M059J (cell line): ENCODE measurements at places on chromosomes 6 and 20. TPM values are rescaled to one million over a fixed set of nuclear protein-coding genes. Genes with fewer than 3 reads are reported as not detected.

Gene TEAD3
- 14.9 and 19.1 TPM in 2 replicates for total RNA-seq

Gene RIPPLY2
- total RNA-seq: not detected in 2 replicates

Gene MUC21
- not detected in 2 replicates for total RNA-seq

Gene SLC24A3
- total RNA-seq: 1.8 and 2.8 TPM in 2 replicates

Gene TUBB2A
- 278 and 327 TPM in 2 replicates for total RNA-seq

Gene CASS4
- total RNA-seq: 0.15 TPM in 1 of 2 replicates, not detected in the other

Gene BCLAF1
- 71.8 and 131 TPM in 2 replicates for total RNA-seq

Gene TUBB2B
- total RNA-seq: 60.1 and 127 TPM in 2 replicates

Gene STXBP5
- total RNA-seq: 19.7 and 38.0 TPM in 2 replicates

Gene PMEPA1
- 7.5 and 14.6 TPM in 2 replicates for total RNA-seq

Gene BACH2
- total RNA-seq: 0.17 TPM in 1 of 2 replicates, not detected in the other

Gene CDC25B
- 67.5 and 104 TPM in 2 replicates for total RNA-seq

Gene ENPP3
- total RNA-seq: 0.02 and 0.54 TPM in 2 replicates

Gene PROKR2
- total RNA-seq: not detected in 2 replicates

Gene SPATA25
- 0.52 TPM in 1 of 2 replicates, not detected in the other for total RNA-seq

GRCh38 chr6:40537446-40537845, 49.7 kb downstream of the LRFN2 start:
- no peak for DNase-seq

DNA sequence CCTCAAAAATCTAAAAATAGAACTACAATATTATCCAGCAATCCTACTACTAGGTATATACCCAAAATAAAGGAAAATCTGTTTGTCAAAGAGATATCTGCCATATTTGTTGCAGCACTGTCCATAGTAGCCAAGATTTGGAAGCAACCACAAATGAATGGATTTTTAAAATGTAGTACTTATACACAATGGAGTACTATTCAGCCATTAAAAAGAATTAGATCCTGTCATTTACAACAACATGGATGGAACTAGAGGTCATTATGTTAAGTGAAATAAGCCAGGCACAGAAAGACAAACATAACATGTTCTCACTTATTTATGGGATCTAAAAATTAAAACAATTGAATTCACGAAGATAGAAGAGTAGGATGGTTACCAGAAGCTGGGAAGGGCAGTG, 135.7 kb upstream of the CCDC28A start:
- DNase-seq: no peak

DNA sequence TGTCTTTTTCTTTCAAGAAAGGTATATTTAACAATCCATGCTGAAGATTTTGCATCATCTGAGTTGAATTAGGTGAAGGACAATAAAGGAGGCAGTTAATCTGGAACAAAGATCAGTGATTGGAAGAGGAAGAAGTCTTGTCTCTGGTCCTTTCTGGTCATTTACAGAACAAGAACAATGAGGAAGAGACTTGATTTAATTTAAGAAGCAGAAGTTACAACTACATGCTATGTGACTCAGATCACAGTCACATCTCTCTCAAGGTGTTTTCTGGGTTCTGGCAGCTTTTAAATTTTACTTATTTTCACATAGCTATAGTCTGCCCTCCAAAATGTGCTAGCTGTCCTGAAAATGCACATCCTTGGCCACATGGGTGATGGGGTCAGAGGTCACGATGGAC, 53.5 kb upstream of the DEK start:
- peak; percentile 36 for DNase-seq

DNA sequence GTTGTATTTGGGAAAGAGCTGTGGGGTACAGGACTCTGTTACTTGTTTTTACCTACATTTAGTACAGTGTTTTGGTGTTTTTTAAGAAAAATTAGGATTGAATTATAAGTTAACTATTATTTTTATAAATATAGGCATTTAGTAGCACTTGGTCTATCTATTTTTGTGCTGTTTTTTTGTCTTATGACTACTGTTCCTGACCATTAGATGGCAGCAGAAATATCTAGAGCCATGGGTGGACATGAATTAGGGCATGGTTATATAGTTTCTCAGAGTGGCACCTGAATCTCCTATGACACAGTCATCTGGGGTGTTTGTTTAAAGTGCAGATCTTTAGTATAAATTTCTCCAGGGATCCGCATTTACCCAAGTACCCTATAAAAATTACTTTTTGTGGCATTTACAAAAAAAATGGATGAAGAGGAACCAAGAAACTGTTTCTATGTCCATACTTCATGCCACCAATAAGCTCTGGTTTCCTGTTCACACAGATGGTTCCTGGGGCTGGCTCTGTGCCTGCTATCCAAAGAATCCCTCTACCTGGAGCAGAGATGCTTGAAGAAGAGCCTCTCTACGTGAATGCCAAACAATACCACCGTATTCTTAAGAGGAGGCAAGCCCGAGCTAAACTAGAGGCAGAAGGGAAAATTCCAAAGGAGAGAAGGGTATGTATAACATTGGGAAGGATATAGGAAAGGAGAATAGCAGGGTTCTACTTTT, 19.8 kb downstream of the NFYA start:
- peak; percentile 23 for DNase-seq

DNA sequence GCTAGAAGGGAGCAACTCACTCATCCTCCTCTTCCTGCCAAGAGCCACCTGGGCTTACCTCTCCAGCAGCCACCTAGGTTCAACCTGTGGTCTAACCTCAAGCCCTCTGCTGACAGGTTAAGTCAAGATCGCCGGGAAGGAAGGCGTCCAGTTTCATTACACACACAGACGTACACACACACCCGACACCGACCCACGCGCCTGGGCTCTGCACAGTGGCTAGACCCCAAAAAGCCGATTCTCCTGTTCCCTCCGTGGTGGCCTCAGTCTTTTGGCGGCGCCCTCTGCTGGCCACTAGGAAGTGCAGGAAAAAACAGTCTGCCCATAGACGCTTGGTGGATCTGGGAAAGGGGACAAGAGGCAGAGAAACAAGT, 52.8 kb downstream of the MRPL14 start:
- DNase-seq: peak; percentile 85

- no peak for DNase-seq
Measured at GRCh38 chr20:39903806-39904465, 785.1 kb downstream of the MAFB start.

DNA sequence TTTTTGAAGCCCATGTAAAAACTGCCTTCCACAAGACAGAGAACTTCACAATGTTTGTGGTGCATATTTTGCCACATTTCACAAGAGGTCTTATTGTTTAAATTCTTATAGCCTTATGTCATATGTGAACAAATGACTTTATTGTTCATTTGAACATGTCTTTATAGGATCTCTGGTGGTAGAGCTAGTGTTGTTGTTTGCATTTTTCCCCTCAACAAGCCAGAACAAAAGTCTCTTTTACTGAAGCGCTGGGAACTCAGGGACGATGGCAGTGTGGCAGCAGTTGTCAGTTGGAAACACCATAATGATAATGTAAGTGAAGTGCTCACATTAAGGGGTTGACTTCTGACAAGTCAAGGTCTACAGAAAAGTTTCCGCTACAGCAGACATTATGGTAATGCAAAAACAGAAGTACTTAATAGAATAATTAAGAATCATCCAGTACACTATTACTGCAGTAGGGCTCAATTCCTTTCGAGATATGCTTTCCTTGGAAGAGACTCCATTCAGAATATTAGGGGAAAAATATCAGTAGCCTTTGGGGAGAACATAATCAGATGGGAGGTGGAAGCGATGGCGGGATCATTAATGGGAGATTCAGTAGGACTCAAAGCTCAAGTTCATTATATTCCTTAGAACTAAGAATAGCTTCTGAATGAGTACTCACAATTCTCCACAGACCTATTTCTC, 180.0 kb downstream of the GJA10 start:
- DNase-seq: no peak

- DNase-seq: no peak
Measured at GRCh38 chr20:11059659-11060058, 385.9 kb upstream of the JAG1 start.

GRCh38 chr6:110705543-110705942, 109.7 kb downstream of the CDK19 start:
- no peak for DNase-seq

DNA sequence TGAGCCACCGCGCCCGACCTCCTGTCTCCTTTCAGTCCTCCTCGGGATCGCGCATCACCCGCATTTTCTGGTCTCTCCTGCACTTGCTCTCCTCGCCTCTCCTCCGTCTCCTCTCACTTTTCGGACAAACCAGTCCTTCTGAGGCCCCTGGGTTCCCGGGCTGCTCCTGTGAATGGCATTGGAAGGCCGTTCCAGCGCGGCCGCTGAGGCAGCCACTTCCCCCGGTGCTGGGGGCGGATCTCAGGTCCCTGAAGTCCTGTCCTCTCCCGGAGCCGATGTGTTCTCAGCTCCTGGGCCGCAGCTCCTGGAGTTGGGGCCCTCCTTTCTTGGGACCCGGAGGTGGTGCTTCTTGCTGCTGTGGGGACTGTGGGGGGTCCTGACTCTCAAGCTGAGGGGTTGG, 803 bp downstream of the MICB start:
- DNase-seq: no peak

DNA sequence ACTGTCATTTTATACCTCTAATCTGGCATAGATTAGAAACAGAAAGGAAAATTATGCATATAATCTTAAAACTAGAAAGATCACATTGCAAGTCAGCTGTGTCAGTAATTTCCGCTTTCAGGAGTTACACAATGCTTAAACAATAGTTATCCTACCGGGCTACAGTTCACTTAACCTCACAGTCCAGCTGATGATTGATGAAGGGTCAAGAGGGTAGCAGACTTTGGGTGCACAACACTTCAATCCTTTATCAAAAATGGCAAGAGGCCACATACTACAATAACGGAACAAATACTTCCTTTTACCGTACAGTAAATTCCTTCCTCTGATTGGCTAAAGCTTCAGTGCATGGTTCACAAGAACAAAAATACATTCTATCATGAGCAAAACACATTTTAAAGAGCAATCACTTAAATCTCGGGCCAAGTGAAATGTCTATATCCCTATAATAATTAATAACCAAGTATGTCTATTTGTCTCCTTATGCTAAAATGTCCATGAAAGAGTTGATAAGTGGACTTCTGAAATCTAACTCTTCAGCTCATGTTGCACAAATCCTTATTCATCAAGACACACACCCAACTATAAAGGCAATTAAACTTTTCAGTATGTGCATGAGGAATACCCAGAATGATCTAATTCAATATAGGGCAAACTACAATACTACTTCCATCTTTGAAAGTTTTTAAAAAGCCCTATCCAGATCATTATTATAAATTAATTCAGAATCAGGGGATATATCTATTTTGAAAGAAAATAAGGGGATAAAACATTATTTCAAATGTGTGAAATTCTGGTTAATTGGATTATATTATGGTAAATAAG, 76.8 kb downstream of the HIVEP2 start:
- no peak for DNase-seq

DNA sequence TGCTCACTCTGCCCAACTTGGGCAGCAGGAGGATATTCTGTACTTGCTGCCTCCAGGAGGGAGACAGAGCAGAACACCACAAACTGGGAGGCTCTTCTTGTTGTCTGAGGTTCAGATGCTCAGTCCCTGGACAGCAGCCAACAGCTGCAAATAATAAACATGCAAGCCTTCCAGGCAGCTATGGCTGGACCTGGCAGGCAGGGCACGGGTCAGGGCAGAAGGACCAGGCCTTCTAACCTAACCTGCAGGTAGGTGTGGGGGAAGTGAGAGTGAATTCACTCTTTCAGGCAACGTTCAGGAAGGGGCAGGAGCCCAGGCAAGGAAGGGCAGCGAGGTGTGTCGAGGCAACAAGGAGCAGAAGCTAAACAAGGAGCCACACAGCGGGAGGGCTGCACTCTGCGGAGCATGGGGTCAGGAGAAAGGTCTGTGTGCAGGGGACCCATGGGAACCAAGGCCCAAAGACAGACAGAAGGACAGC, 31.5 kb downstream of the NINL start:
- DNase-seq: peak; percentile 60

DNA sequence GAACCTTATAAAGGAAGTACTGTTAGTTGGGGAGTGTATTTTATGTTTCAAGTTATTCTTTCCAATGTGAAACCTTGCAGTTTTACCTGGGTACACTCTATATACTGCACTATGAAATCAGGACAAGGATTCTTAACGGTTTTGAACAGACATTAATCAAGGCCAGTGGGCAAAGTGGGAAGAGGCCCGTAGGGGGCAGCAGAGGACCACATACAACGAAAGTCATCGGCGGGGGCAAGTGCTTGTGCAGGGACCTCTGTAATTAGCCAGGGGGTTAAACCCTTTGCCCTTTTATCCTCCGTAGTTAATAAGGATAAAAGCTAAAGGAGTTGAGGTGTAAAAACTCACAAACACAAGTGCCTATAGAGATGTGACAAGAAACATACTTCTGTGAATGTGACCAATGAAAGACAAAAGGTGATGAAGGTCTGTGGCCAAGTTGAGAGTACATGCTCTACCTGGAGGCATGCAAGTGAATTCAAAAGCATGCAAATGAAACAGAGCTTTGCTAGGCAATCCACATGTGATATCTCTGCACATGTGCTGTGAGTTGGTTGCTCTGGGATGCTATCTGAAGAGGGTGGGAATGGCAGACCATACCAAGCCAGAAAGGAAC, 392.7 kb upstream of the MAN1A1 start:
- peak; percentile 36 for DNase-seq

DNA sequence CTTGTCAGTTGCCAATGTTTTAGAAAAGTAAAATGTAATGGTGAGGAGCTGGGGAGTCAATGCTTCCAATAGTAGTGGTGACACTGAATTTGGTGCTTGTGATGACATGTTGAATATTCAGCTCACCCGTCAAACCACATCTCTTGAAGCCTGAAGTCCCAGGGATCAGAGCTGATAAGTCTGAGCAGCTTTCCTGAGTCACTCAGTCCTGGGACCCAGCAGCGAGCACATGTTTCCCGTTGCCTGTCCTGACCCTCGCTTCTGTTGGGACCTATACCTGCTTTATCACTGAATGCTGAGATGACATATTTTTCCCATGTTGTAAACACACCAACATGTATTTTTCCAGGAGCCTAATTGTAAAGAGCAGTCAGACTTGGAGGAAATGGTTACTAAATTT, 693.6 kb downstream of the QKI start:
- no peak for DNase-seq
